Stimulated activated CD4-positive, alpha-beta T cell treated with anti-CD3 and anti-CD28 coated beads, Interleukin-4, amount 100 ng/mL, for 48 hours (primary cell): ENCODE measurements at places on chromosomes 13 and 19.

DNA sequence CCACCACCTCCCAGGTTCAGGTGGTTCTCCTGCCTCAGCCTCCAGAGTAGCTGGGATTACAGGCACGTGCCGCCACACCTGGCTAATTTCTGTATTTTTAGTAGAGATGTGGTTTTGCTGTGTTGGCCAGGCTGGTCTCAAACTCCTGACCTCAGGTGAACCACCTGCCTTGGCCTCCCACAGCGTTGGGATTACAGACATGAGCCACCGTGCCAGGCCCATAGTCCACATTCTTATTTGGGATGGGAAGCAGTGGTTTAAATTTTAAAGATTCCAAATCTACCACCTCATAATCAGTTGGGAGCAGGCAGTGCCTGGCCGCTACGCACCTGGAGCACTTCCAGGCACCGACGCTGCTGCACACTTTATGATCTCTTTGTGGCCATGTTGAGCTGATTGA lies 160.6 kb upstream of the SOX1 start:
- DNase-seq: no peak

- DNase-seq: no peak
Measured at GRCh38 chr19:4504891-4505569, 13.3 kb downstream of the PLIN4 start.

GRCh38 chr13:23889615-23890607 lies 711 bp upstream of the MIPEP start:
- no peak for DNase-seq

DNA sequence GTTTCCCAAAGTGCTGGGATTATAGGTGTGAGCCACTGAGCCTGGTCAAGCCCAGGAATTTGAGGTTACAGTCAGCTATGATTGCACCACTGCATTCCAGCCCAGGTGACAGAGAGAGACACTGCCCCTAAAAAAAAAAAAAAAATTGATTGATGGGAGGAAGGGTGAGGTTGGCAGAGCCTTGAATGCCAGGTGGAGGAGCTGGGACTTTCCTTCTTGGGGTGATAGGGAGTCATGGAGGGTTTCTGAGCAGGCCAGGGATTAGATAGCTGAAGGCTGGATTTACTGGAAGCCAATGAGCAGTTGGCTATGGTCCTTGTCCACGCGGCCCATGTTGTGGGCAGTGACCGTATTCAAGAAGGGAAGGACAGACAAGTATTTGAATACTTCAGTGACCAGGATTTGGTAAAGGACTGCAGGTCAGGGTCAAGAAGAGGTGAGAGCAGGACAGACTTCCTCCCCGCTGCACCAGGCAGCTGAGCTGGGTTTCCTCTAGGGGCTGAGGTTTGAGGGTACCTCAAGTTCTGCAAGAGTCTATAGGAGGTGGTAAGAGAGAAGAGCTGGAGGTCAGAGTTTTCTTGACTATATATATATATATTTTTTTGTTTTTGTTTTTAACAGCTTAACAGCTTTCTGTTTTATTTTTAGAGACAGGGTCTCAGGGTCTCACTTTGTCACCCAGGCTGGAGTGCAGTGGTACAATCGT lies 6.9 kb upstream of the ICAM4 start:
- no peak for DNase-seq

GRCh38 chr19:31451686-31452330 lies 102.6 kb upstream of the TSHZ3 start:
- DNase-seq: no peak

- DNase-seq: no peak
Measured at GRCh38 chr19:29798774-29799497, 12.9 kb upstream of the CCNE1 start.

- DNase-seq: no peak
Measured at GRCh38 chr13:75417656-75418055, 64.3 kb downstream of the TBC1D4 start.
